Prostate gland (tissue), 2 donors: ENCODE measurements at places on chromosomes 5 and 9. TPM values are rescaled to one million over a fixed set of nuclear protein-coding genes. Genes with fewer than 3 reads are reported as not detected.

- DNase-seq = no peak
- no peak overlapping the region for H3K4me3 ChIP-seq
- no peaks in the 10 kb centered on the region for H3K27me3 ChIP-seq
- no peaks in the 10 kb centered on the region for H3K4me1 ChIP-seq
Measured at GRCh38 chr5:28809811-28810750, 1771.7 kb upstream of the CDH9 start.

DNA sequence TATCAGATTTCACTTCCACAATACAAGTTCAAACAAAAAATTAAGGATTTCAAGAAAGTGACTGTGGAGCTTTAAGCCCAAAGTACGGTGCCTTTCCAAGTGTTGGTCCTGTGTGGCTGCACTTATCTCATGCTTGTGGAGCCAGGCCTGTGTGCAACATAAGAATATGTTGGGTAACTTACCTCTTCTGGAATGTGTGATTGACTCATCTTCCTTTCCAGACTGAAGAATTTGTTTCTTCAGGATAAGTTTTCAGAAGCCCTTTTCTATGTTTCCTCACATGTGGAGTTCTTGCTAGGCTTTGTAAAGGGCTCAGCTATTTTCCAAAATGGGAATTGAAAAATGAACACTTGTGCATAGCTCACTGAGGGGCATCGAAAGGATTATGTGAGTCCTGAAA, 485.1 kb upstream of the PAPPA start:
- H3K27ac ChIP-seq = no peak overlapping the region
- no peak for DNase-seq
- H3K4me3 ChIP-seq = no peak overlapping the region
- no peaks in the 10 kb centered on the region for H3K4me1 ChIP-seq
- no peaks in the 10 kb centered on the region for H3K27me3 ChIP-seq

DNA sequence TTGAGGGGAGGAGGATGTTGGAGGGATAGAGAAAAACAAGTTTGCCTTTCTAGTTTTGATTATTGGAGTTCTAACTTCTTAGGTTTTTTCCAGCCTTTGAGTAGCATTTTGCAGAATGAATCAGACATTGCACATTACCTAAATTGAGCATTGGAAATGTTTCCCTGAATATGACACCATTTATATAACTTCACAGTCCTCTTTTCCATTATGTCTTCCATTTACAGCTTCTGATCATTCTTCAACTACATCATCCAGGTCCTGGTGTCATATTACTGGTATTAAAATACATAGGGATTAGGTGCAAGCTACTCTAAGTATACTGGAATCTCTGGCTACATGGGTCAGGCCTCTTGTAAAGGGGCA, 286.1 kb downstream of the ARHGAP26 start:
- H3K27me3 ChIP-seq = no peaks in the 10 kb centered on the region
- DNase-seq = no peak
- no peaks in the 10 kb centered on the region for H3K4me1 ChIP-seq
- no peak overlapping the region for H3K4me3 ChIP-seq
- no peaks in the 10 kb centered on the region for H3K36me3 ChIP-seq

- no peaks in the 10 kb centered on the region for H3K36me3 ChIP-seq
- no peak overlapping the region for H3K27ac ChIP-seq
- no peaks in the 10 kb centered on the region for H3K27me3 ChIP-seq
- H3K4me3 ChIP-seq = no peak overlapping the region
- no peaks in the 10 kb centered on the region for H3K4me1 ChIP-seq
- DNase-seq = no peak
Measured at GRCh38 chr9:123149067-123149466, 115.6 kb downstream of the GPR21 start.

The ARID3C gene
- 1.1 TPM for total RNA-seq

The PRUNE2 gene
- 78.9 TPM for total RNA-seq

The INSL4 gene
- total RNA-seq = not detected
